BE2C (cell line): ENCODE measurements at places on chromosomes 1 and 21.

- DNase-seq: peak; percentile 6
Measured at GRCh38 chr1:56229186-56229585, 350.2 kb downstream of the PLPP3 start.

DNA sequence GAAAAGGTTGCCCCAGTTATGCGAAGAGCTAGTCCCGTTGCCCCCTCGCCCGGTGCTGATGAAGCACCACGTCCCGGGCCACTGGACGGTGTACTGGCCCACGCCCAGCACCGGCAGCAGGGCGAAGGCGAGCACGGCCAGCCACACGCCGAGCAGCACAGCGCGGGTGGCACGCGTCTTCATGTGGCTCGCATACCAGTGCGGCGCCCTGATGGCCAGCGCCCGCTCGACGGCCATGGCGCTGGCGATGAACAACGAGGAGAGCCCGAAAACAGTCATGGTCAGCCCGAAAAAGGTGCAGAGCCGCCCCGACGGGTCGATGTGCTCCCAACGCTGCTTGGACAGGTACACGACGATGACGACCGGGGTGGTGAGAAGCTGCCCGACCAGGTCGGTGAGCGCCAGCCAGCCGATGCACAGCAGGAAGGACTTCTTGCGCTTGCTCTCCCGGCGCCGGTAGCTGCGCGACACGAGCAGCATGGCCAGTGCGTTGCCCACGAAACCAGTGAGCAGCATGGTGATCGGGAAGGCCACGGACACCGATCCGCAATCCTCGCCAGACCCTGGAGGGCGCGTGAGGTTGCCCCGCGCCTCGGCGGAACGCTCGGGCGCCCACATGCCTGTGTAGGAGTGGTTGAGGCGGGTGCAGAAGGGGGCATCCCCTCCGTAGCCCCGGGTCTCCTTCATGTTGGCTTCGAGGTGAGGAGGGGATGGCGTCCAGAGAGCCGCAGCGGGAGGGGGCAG lies 553 bp downstream of the PTGER3 start:
- DNase-seq: peak; percentile 24

DNA sequence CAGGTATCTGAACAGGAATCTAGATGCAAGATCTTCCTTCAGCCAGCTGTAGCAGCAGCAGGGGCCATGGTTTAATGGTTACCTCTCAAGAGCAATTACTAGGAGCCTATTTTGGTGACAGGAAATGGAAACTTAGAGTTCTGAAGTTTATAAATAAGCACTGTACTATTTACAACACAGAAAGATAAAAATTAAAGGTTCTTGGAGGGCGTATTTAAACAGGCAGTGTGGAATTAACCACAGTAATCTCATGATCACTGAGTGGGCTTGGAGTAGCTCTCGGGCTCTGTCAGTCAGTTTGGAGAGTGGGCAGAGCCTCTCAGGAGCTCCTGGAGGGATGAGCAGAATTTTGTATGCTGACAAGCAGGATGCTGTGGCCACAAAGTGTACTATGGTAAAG lies 10.2 kb upstream of the FCRL5 start:
- DNase-seq: no peak

DNA sequence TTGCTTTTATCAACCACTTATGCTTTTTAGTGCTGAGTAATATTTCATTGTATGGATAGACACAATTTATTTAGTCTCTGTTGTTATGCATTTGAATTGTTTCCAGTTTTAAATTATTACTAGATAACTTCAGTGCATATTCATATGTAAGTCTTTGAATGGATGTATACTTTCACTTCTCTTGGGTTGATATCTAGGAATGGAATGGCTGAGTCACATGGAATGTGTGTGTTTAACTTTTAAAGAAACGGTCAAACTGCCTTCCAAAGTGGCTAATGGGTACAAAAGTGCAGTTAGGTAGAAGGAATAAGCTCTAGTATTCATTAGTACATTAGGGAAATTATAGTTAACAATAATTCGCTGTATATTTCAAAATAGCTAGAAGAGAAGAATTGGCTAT lies 82.4 kb downstream of the NPHS2 start:
- DNase-seq: no peak

DNA sequence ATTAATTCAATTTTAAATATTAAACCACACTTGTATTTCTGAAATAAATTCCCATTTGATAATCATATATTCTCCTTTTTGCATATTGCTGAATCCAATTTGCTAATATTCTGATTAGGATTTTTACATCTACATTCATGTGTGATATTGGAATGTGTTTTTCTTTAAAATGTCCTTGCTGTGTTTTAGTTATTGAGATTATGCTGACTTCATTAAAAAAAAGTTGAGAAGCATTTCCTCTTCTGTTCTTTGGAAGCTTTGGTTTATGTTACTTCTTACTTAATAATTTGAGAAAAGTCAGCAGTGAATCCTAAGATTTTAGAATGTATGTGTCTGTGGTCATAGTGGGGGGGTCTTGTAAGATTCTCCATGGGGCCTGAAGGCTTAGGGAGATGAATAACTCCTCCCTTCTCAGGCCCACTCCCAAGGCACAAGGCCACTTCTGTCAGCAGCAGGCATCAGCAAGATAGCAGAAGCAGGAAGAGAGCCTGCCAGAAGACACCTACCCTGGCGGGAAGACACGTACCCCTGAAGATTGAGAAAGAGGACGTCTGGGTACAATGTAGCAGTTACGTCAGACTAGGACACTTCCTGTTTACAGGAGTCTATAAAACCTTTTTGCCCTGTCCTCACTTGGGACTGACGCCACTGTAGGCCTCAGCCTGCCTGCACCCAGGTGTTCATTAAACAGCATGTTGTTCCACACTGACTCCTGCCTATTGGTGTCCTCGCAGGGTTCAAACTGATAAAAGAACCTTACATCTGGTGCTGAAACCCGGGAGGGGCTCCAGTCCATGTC lies 56.9 kb downstream of the ODF2L start:
- DNase-seq: no peak

GRCh38 chr1:108584428-108584856 lies 24.5 kb downstream of the EEIG2 start:
- no peak for DNase-seq

GRCh38 chr1:45403298-45403697 lies 63.1 kb upstream of the MUTYH start:
- DNase-seq: no peak

GRCh38 chr1:3065797-3066196 lies 3.2 kb upstream of the PRDM16 start:
- no peak for DNase-seq

DNA sequence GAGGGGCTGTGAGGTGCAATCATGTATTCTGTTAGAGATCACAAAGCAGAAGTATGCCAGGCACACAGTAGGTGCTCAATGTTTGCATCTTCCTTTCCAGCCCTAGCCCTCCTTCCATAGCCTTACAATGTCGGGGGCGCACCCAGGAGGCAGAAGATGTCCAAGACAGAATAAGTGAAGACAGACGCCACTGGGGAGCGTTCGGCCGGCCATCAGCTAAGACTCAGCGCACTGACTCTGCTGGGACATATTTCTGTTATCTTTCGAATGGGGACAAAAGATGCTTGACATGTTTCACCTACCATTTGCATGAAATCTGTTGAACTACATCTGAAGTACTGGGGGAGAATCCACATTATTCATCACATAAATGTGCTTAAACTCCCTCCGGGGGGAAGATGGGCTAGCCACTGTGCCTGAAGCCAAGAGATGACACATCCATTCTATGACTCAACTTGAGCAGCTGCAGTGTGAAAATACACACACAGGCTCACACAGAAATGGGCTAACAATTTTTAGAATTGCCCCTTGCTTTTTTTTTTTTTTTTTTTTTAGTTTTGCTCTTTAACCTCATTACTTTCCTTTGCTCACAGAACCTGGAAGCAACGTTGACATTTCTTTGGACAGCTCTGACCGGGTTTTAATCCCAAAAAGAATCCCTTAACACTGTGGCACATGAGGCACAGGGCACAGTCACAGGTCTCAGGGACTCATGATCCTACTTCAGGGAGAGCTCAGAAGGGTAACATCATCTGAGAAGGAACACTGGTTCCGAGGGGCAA lies 7.9 kb downstream of the TIAM1 start:
- no peak for DNase-seq

- peak; percentile 33 for DNase-seq
Measured at GRCh38 chr21:38503583-38503982, 5.3 kb upstream of the ERG start.

GRCh38 chr1:205508227-205508714 lies 3.8 kb downstream of the CDK18 start:
- peak; percentile 68 for DNase-seq

GRCh38 chr1:238953448-238954010 lies 432.8 kb upstream of the CHRM3 start:
- DNase-seq: no peak

DNA sequence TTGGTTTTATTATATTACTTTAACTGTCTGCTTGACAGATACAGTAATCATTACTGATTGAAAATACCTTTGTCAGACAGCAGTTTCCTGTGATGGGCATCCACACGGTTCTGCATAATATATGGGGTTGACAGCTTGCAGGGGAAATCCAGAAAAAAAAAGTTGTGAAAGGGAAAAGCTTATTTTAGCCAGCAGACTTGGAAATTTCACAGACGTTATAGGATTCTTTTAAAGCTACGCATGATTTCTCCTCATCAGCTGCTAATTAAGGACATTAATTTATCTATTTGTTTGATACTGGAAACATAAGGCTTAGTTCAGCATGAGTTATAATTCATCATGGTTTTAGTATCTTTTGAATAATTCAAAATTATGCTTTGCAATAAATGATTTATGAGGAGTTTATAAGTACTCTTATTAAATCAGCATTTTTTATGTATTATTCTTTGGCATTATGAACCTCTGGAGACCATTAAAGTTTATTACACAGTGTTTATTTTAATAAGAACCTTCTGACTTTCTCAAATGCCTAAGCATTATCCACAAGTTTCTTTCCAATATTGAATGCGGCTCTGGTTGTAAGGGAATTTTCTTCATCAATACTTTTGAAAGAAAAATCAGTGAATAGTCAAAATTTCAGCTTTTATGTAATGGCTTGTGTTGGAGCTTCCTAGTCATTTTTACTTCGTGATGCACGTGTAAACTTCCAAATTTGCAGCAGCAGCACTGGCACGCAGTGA lies 235.3 kb upstream of the KCNK2 start:
- DNase-seq: no peak

DNA sequence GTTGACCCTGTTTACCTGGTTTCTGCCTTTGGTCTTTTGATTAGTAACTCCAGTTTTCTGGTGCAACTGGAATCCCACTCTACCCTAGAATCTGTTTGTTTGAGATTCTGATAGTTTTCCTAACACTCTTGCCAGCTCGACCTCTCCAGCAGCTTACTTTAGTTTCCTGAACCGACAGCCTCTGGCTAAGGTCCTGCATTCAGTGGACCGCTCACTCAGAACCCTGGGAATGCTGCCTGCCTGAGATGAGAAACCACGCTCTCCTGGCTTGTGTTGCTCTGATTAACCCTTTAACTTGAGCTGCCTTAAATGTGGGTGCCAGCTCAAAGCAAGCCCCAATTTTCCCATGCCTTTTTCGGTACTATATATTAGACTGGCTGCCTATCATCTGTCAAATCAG lies 45.3 kb upstream of the SIPA1L2 start:
- DNase-seq: no peak

- no peak for DNase-seq
Measured at GRCh38 chr1:219350172-219350931, 176.7 kb downstream of the LYPLAL1 start.

DNA sequence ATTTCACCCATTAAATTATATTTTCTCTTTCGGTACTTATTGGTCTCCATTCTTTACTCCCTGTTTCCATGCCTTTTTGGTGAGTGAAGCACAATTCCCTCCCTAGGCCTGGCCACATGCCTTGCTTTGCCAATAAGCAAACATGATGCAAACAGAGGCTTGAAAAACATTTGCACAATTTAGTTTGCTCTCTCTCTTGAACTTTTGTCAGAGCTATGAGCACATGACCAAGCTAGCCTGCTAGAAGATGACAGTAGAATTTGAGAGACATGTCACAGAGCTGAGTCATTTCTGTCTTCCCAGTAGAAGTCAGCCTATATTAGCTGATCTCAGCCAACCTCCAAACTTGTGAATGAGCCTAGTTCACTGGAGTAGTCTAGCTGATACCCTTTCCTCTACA lies 24.6 kb downstream of the ANGPTL3 start:
- no peak for DNase-seq

- no peak for DNase-seq
Measured at GRCh38 chr21:31299291-31300147, 44.5 kb downstream of the TIAM1 start.

DNA sequence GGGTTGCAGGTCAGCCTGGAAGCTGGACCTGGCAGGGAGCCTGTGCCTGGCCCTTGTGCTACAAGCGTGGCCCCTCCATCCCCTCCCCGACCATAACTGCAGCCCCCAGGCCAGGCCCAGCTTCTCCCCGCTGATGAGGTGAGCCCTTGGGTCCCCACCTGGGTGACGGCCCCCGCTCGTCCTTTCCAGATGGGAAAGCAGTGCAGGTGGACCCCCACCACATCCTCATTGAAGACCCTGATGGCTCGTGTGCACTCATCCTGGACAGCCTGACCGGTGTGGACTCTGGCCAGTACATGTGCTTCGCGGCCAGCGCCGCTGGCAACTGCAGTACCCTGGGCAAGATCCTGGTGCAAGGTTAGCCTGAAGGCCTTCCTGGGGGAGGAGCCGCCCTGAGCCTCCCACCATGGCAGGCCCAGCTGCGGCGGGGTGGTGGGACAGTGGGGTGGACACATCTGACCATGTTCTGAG lies 56.9 kb downstream of the TRIM11 start:
- DNase-seq: peak; percentile 3

GRCh38 chr1:231871878-231872277 lies 245.3 kb downstream of the DISC1 start:
- no peak for DNase-seq

DNA sequence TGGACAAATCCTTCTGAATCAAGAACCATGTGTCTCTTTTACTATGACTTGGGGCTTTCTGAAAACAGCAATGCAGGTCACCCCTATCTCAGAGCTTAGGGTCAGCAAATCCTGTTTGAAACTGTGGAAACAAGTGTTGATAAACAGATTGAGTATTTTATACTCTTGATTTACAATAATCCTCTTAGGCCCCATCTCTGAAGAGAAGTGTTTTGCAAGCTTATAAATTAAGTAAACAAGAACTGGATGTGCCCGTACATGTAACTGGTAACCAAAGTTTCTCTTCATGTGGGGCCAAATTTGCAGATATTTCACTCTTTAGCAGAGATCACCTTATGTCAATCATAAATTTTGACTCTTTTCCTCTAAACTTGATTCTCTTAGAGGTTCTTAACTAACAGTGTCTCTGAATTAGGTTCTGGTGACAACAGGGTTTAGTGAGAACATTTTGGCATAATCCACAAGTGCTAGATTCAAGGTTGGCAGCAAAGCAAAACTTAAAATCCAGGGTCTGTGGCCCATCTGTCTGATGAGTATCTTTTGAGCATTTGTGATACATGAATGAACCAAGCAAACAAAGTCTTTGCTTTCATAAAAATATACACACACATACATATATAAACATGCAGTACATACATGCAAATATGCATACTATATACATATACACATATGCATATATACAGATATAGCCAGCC lies 183.0 kb upstream of the HOOK1 start:
- no peak for DNase-seq
